Colonic mucosa (tissue), 4 donors: ENCODE measurements at places on chromosomes 13 and 19.
A peak's percentile ranks its signal among the peaks of the same experiment; 100 is the strongest.

- no peak for DNase-seq
Observed at GRCh38 chr19:39296906-39297305, 699 bp downstream of the IFNL1 start.

DNA sequence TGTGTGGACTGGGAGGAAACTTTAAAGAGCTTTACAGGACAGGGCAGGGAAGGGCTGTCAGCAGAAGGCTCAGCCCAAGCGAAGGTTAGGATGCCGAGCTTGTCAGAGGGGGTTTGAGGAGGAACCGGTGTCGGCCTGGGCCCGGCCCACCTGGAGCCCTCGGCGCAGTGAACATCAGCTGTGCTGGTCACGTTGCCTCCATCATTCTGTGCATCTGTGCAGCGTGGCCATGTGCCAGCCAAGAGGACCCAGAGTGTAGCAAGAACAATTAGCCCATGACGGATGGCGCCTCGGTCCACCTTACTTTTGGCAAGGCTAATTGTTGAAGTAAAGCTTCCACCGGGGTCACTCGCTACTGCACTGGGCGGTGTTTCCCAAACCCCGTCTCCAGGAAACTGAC is 161.4 kb downstream of the PTPRS start:
- no peak for DNase-seq

DNA sequence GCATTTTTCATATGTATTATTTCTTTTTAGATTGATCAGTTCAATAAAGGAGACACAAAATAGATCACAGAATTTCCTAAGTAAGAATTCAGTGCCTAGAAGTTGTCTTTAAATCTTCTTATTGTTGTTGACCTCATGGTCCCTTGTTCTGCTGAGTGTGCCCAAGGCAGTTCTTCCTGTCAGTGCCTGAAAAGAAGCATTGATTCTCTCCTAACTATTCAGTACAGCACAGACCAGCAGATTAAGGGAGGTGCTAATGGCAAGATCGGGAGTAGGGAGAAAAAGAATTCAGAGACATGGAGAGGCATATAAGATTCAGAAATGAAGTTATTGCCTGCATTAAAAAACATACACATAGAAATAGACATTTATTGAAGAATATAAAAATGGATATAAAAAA is 180.5 kb upstream of the PCDH9 start:
- no peak for DNase-seq

DNA sequence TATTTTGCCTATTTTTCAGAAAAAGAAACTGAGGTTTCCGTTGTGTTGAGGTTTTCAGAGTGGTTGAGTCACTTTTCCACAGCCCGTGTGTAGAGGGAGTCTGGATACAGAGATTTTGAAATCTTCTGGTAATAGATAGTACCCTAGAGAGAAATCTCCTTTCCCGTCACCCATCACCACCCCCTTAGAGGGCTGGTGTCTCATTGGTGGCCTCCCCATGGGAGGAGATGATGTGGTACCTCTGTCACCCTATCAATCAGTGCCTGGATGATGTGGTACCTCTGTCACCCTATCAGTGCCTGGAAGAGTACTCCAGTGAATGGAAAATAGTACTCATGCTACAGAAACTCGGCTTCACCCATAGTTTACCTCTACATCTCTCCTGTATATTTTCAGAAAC is 42.2 kb upstream of the SERP2 start:
- no peak for DNase-seq

- DNase-seq = no peak
Observed at GRCh38 chr13:94305463-94305862, 174.0 kb downstream of the DCT start.

- DNase-seq = no peak
Observed at GRCh38 chr13:64054321-64054720, 2638.7 kb upstream of the PCDH20 start.

GRCh38 chr19:33130433-33130832 is 1.5 kb upstream of the WDR88 start:
- no peak for DNase-seq

GRCh38 chr13:39887387-39887786 is 231.9 kb downstream of the COG6 start:
- DNase-seq = no peak

GRCh38 chr13:47397739-47398138 is 500.9 kb upstream of the HTR2A start:
- no peak for DNase-seq

DNA sequence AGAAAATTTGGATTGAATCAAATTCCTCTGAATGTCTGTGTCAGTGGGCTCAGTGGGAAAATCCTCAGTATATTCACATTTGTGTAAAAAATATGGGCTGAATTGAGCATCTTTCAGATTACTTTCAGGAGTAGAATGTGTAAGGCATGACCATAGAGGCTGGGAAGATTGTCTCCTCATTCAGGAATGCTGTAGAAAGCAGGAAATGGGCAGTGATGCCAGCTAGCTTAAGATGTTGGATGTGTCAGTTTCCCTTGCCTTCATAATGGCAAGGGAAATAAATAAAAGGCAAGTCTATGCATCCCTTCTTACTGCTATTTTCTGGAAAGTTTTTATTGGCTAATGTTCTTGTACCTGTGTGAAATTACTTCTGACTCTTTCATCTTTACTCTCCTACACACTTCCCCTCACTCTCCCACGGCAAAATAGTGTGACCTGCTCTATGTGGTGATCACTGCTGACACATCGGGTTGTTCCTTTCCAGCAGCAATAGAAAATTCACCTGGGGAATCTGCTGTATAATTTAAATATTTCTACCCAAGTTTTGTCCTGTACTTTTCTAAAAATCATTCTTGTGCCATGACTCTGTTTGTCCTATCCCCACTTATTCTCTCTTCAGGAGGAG is 103.2 kb downstream of the LMO7 start:
- no peak for DNase-seq

DNA sequence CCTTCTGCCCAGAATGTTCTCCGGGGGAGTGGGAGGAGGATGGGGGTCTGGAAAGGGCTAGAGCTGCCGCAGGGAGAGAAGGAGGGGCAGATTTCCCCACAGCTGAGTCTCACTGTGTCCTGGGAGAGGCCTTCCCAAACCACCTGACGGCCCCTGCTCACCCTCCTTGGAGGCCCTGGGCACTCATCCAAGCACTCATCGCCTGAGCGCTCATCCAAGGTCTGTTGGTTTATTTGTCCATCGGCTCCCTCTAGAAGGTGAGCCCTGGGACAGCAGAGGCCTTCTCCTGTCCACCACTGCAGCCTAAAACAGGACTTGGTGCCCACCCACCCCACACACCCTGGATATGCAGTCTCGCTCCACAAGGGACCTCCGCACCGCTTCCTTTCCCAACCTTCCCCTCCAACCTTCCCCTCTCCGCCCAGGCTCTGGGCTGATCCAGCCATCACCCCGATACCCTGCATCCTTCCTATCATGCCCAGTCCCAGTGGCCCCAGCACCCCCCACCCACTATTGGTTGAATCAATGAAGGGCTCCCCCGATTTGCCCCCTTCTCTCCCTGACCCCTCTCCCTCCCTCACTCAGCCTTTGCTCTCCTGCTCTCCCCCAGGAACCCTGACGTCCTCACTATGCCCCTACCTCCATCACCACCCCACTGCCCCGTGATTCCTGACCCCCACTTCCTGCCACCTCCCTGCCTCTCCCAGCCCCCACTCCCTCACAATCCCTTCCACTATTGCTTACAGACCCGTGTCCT is 1.7 kb downstream of the UBXN6 start:
- no peak for DNase-seq

DNA sequence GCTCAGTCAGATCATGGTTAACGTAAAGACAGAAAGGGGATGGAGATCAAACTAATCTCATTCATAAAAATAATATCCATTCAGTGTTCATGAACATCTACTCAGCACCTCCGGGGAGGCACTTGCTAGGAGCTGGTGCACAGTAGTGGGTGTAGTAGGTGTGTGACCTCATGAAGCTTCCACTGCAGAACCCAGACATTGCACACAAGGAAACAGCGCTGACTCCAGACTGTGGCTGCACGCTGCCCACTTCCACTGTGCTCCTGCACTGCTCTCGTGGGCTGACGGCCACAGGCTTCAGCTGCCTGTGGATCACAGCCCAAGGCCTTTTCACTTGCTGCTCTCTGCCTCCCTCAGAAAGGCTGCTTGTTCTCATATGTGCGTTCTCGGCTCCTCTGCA is 214.4 kb upstream of the ZNF507 start:
- no peak for DNase-seq

GRCh38 chr19:55593096-55593772 is 6.1 kb downstream of the FIZ1 start:
- DNase-seq = no peak

- no peak for DNase-seq
Observed at GRCh38 chr13:52749419-52749818, 9.8 kb upstream of the CNMD start.

- DNase-seq = no peak
Observed at GRCh38 chr13:111116856-111117255, 1.7 kb downstream of the ARHGEF7 start.

DNA sequence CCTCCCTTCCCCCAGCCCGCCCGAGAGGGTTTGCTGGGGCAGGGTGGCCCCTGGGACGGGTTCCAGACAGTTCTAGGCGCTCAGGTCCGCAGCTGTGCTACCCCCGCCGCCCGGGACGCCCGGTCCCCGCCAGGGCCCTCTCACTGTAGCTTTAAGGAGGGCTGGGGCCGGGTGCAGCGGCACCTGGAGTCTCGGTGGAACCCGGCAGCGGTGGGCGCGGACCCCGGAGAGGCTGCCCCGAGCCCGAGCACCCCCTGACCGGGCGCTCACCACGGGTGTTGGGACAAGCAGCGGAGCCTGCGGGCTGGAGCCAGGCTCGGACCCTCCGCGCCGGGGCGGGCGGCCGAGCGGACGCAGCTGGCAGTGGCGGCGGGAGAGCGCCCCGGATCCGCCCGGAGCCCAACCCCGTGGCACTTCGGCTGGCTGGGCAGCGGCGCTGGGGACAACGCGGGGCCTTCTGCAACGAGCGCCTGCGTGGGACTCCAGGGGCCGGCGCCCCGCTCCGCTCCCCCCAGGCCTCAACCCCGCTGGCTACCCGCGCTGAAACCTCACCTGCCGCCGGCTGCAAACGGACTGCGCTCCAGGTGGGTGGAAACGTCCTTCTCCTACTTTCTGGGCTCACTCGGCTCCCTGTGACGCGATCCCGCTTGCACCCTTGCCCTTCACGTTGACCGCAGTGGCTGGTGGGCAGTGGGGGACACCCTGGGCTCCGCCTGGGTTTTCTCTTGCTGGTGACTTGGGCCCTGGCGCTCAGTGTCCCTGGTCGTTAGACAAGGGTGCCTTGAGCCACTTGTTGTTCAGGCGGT is 81.1 kb downstream of the ZNF429 start:
- DNase-seq = no peak

GRCh38 chr13:110356362-110356761 is 49.3 kb downstream of the COL4A2 start:
- DNase-seq = no peak

DNA sequence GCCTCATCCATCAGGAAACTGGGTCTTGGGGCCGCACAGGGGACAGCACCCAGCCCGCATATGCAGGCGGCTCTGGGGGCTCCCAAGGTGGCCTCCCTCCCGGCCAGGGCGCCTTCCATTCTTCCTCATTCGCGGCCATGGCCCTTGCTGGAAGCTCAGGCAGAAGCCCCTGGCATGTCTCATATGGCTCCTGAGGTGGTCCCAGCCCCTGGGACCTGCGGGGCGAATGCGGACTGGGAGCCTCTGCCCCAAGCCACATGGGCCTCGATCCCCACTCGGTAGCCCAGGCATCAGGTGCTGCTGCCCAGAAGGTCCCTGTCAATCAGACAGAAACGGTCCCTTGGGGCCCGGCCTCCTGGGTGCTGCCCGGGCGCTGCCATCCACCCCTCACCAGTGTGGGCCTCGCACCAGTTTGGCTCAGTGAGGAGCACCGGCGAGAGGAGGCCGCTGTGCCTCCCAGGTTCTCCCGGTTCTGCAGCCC is 301.6 kb downstream of the TEX29 start:
- DNase-seq = no peak

DNA sequence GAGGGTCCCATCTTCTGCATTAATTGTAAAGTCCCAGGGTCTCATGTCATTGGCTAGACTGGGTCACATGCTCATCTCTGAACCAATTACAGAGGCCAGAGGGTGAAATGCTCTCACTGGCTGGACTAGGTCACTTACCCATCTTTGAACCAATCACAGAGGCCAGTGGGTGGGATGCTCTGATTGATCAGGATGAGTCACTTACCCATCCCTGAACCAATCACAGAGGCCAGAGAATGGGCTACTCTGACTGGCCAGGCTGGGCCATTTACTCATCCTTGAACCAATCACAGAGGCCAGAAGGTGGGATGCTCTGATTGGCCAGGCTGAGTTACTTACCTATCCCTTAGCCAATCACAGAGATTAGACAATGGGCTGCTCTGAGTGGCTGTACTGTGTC is 5.3 kb downstream of the MISP start:
- DNase-seq = no peak

GRCh38 chr19:50729894-50730293 is 6.7 kb downstream of the CLEC11A start:
- no peak for DNase-seq

DNA sequence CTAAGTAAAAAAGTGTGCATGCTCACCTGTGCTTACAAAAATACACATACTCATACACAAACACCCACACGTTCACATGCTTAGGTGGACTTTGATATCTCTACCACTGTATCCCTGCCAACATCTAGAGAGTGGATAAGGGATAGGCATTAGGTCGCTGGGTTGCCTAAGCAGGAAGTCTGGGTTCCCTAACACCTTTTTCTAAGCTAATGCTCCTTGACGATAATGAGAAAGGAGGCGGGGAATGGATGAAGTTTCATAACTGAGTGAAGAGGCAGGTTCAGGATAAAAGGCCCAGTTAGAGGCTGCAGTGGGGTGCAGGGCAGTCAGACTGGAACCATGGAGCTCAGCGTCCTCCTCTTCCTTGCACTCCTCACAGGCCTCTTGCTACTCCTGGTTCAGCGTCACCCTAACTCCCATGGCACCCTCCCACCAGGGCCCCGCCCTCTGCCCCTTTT is 41.9 kb upstream of the CYP2A7 start:
- DNase-seq = peak; percentile 31

DNA sequence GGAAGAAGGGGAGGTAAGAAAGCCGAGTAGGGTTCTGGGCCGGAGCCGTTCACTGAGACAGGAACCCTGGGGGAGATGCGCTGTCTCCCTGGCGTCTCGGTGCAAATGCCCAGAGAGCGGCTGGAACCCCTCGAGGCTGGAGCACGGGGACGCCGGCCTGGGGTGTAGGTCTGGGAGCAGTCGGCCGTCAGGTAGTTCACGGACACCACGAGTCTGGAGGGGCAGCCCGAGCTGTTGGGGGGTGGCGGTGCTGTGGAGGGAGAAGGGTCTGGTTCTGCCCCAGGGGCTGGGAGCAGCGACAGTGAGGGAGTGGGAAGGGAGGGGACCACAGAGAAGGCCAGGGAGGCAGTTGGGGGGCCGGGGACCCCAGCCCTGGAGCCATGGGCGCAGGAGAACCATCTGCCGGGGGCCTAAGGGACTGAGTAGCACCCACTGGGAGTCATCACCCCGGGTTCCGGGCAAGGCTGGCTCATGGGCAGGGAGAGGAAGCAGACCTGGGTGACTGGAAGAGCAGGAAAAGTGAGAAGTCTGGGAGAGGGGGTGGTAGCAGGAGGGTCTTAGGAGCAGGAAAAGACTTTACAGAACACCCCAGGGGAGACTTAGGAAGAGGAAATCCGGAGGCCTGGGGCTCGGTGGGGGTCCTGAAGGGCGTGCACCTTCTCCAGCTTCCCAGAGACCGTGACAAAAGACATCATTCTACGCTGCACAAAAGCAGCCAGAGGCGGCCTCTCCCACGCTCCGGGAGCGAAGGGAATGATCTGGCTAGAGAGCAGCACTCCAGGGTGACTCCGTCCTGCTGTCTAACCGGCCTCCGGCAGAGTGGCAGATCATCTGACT is 173.1 kb upstream of the SOX1 start:
- DNase-seq = no peak

- DNase-seq = no peak
Observed at GRCh38 chr19:56116606-56117005, 4.5 kb downstream of the ZNF787 start.

GRCh38 chr13:104810242-104810641 is 1725.2 kb downstream of the EFNB2 start:
- no peak for DNase-seq
